ENCODE measurements at places on chromosomes 6 and 20.

DNA sequence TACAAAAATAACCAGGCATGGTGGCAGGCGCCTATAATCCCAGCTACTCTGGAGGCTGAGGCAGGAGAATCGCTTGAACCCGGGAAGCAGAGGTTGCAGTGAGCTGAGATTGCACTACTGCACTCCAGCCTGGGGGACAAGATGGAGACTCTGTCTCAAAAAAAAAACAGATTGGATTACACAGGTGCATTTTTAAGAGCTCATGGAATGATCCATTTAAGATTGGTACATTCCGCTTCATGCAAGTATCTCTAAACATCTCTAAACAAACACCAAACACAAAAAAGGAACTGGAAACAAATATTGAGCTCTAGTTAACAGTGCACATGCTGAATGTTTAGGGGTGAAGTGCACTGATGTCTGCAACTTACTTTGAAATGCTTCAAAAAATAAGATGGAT lies 154.3 kb downstream of the GRM4 start:
- DNase-seq = no peak

DNA sequence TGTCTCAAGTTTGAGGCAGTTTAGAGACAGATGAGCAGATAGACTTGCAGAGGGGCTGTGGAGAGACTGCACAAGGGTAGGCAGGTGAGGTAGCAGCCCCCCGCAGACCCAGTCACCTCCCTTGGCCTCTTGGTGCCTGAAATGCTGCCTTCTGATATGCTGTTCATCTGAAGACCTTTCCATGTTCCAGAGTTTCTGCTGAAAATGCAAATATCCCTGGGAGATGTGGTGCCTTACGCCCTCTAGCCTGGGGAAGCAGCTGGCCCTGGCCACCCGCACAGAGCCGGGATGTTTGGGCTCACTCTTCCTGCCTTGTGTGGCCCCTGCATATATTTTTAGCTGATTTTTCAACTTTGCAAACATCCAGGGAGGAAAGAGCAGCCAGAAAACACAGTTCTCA lies 51.4 kb downstream of the TMEM242 start:
- DNase-seq = no peak

DNA sequence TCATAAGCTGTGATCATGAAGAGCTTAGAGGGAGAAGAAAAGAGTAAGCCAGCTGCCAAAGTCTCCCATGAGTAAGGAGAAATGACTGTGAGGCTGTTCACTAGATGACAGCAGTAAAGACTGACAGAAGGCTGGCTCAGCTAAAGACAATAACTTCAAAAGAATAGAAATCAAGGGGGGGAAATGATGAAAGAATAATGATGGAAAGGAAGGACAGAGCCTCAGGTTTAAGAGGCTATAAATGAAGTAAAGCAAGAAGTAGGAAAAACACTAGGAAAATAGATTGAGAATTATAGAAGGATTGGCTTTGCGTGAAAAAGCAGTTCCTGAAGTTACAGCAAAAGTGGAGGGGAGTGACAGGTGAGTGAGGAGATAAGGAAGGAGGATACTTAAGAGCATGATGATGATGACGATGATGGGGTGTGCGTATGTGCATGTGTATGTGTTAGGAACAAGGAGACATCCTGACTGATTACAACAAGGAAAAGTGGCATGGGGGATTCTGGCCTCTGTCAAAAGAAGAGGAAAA lies 48.2 kb downstream of the HBS1L start:
- DNase-seq = no peak

GRCh38 chr20:17572034-17572638 lies 2.3 kb downstream of the DSTN start:
- no peak for DNase-seq

DNA sequence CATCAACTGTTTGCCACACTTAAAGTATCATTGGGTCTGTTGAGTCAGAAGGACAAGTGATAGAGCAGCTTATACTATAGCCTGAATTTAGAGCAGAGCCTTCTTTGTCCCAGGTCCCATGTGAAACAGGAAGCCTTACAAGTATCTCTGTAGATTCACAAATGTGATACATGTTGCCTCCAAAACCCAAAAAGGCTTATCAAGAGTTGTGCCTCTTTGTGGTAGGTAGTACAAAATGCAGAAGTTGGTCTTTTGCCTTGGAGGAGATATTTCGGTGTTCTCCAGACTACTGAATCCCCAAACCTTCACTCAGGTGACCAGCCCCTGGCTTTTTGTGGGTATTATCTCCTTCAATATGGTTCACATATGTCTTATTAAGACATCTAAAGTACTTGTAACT lies 172.8 kb upstream of the PROKR2 start:
- DNase-seq = no peak

GRCh38 chr6:139567095-139567494 lies 192.6 kb upstream of the CITED2 start:
- no peak for DNase-seq

DNA sequence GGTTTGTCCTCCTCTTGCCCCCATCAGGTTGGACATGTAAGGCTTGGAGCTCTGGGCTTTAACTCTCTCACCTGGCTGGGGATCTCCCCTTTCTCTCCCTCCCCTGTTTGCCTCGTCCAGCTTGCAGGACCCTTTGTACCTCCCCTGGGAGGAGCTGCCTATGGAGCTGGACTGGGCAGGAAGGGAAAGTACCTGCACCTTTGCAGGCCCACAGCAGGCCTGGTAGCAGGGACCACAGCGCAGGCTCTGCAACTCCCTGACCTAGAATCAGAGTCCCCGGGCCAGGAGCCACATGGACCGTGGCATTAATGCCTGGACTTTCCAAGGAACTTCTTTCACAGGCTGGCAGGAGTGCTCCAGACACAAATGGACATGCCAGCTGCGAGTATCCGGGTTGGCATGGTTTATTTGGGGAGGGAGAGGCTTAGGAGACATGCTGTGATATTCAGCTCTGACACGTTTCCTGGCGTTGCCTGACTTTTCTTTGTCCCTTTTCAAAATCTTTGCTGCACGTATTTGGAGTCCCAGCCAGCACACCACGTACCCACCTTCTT lies 268.5 kb upstream of the EXOC2 start:
- DNase-seq = no peak

GRCh38 chr6:92715991-92716390 lies 703.4 kb downstream of the EPHA7 start:
- no peak for DNase-seq

GRCh38 chr6:27078734-27079357 lies 168.7 kb upstream of the PRSS16 start:
- DNase-seq = no peak

DNA sequence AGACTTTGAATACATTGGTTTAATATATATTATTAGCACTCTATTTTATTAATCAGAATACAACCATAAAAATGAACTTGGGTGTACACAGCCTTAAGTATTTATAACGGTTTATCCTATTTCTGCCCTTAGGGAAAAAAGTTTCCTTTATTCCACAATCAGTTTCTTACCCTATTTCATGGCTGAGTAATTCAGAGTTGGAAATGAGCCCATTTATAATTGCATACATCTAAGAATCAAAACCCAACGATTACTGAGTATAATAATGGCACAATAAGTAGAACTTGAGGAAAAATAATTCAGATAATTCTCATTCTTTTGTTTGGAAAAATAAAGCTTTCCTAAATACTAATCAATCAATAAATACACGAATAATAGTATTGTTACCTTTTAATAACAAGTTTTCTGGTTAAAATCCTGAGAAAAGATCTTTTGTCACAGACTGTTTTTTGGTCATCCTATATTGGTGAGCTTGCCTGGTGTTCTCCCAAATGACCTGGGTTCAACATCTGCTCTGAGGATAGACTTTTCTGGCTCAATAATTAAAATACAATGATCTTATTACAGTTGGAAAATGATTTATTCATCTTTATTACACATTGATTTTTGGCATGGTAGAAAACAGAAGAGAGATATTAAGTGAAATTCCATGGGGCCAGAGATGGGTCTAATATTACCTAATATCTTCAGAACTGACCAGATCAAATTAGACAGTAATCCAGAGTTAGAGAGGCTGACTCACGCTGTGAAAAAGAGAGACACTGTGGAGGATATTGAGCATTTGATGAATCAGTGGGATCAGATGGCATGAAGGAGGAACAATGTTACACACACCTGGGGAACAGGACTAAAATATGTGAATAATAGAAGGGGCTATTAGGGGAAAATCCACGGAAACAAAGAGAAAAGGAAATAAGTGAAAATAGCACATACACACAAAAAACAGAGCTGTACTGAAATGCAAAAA lies 162.1 kb upstream of the TBX18 start:
- no peak for DNase-seq

GRCh38 chr6:143253586-143253985 lies 192.9 kb downstream of the AIG1 start:
- DNase-seq = no peak

DNA sequence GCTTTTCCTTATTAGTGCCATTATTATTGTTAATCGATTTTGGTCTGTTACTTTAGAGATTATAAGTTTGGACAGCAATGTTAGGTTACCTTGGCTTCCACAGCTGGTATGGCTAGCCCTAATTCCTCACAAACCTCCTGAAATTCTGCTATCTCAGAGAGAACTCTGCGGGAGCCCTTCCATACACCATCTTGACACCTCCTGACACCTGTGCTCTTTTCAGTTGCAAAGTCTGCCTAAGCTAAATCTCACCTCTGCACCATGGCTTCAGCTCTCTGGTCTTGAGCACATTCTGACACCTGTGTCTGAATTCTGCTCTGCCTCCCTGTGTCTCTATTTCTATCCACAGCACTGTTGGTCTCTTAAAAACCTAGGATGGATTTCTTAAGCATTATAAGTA lies 106.5 kb downstream of the DCDC2 start:
- DNase-seq = no peak

DNA sequence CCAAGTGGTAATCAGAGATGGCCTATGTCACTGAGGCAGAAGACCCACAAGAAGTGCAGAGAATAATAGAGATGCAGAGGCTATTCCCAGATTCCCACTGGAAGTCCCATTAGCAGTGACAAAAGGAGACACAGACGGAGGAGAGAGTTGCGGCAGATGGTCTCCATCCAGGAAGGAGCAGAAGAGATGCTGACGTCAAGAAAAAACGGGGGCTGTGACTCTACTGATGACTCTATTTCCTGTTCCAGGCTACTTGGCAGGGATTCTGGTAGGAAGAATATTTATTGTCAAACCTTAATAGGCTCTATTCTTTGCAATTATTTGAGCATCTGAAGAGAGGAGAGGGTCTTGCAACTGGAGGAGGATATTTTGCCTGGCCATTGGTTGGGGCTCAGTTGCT lies 246.0 kb upstream of the ECI2 start:
- no peak for DNase-seq

DNA sequence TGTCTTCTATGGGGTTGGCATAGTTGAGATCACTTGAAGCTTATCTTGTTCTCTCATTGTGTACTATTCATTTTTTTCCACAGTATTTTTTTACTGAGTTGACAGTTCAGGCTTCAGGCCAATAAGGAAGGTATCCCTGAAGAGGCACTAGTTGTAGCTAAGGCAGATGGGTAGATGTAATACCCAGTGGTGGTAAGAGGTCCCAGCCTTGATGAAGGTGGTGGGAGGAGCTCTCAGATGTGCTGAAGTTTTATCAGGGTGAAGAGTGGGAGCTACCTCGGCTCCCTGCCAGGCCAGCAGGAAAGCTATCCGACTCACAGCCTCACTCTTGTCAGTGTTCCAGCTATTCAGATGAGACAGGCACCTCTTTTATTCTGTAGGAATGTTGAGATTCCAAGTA lies 87.7 kb upstream of the UFL1 start:
- DNase-seq = no peak

DNA sequence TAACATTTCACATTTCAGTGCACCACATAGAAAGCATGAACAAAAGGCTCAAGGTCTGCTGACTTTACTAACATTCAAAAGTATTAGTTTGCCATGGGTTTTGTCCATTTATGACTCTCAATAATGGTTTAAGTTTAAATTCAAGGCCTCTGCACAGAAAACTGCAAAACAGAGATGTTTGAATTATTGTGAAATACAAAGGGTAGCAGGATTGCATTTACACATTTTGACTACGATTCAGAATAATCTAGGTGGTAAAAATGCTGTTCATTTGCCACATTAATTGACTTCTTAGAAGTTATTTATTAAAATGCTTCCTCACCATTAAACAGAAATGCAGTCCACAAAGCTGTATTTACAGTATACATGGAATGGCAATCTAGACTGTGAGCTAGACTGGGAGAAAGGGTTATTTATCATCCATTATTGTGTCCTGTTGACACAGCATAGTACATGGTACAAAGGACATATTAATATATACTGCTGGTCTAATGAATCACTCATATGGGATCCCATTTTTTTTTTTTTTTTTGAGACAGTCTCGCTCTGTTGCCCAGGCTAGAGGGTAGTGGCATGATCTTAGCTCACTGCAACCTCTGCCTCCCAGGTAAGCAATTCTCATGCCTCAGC lies 18.0 kb downstream of the USP49 start:
- no peak for DNase-seq

DNA sequence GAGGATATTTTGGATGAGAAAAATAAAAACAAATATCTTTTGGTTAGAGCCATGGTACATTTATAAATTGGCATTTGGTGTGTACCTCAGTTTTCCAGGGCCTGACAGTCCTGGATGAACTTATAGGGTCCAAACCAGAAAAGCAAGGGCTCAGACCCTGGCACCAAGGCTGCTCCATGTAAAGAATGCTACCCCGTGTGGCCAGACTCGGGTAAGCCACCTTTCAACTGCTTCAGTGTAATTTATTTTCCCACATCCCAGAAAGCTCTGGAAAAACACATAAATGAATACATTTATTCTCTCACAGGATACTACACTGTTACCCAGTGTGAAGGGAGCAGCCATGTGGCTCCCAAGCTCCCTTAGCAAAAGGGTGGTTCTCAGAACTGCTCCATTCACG lies 13.8 kb downstream of the MRPL14 start:
- no peak for DNase-seq

- no peak for DNase-seq
These were observed 482.2 kb upstream of the RNF217 start for GRCh38 chr6:124479991-124480430.

DNA sequence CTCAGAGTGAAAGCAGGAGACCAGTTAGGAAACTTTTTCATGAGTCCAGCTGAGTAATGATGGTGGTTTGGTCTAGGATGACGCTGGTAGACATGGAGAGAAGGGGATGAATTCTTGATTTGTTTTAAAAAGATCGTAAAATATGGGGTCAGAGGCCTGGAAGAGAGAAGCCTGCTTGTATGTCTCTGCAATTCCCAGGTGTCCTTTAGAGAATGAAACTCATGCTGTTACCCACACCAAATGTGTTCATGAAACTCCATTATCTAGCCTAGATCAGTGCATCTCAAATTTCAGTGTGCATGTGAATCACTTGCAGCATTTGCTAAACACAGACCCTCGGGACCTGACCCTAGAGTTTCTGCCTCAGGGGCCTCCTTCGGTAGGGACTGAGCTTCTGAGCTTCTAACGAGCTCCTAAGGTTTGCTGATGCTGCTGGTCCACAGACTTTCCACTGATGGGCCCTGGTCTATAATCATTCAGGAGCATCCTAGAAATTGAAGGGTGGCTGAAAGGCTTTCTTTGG lies 302.0 kb upstream of the PLCB4 start:
- no peak for DNase-seq

GRCh38 chr6:149939356-149939648 lies 2.5 kb upstream of the ULBP2 start:
- no peak for DNase-seq

- no peak for DNase-seq
These were observed 71.6 kb upstream of the CD93 start for GRCh38 chr20:23157734-23158133.

All from activated T-helper 1 cell treated with anti-CD3 and anti-CD28 coated beads, Interleukin-2, amount 50 U/mL, for 16 hours (primary cell).